Ecto neural progenitor cell (in vitro differentiated cells): ENCODE measurements at places on chromosomes 5 and 9.

DNA sequence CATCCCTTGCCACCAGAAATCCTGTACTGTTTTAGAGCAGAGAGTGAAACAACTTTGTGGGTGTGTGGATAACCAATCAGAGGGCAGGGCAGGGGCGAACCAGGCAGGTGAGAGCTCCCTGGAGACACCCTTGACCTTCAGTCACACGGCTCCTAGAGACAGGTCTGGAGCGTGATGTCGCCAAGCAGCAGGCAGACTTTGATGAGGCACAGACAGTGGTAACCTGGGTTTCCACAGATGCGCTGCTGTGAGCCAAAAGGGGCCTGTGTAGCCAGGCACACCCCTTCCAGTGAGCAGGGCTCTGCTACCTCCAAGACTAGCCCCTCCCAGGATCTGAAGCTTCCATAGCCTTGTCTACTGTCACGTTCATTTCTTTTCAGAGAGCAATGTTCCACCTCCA lies 317.8 kb upstream of the ADCY2 start:
- DNase-seq = no peak

DNA sequence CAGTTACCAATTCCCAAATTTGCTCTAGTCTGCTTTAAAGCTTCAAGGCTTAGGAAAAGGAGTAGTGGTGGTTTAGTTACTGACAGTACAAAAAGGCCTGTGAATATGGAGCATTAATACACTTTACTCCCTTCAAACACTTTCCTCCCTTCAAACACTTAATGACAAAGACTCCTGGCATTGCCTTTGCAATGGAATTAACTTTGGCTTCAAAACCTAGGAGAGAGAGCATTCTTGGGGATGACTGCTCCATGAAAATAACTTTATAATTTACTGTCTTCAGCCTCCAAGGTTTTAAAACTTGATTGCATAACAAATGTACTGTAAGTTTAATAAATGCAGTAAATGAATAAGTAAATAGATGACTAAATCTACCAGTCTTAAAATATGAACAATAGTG lies 185.6 kb downstream of the TRPM3 start:
- DNase-seq = no peak

DNA sequence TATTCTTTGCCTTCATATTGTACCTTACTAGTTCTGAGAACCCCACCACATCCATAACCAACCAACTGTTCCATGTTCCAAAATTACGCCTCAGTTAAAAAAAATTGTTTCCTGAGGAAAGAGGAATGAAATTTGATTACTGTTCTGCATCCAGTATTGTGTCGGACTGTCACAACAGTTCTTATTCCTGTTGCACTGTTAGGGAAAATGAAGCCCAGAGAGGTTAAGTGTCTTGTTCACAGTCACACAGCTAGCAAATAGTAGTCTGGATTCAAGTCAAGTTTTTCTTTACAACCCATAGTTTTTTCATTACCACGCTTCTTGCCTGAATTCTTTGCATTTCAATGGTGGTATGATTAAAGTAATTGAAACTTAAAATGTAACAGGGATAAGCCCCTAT lies 4.4 kb downstream of the FSD1L start:
- no peak for DNase-seq

DNA sequence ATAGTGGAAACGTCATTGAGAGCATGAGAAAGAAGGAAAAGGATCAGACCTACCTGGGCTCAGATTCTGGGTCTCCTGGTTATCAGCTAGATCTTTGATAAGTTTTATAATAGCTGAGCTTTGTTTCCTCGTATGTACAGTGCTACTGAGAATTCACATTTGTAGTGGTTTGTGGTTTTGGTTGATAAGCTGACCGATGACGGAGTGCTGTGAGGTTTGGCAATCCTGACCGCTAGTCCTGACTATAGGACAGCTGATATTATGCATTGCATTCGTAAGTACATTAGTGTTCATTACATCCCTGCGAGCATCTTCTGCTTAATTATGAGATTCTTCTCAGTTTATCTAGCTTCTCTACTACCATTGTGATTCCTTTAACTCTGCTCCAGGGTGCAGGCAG lies 190.7 kb upstream of the SLC27A6 start:
- DNase-seq = no peak

GRCh38 chr5:97666783-97667182 lies 483.7 kb upstream of the RIOK2 start:
- no peak for DNase-seq

DNA sequence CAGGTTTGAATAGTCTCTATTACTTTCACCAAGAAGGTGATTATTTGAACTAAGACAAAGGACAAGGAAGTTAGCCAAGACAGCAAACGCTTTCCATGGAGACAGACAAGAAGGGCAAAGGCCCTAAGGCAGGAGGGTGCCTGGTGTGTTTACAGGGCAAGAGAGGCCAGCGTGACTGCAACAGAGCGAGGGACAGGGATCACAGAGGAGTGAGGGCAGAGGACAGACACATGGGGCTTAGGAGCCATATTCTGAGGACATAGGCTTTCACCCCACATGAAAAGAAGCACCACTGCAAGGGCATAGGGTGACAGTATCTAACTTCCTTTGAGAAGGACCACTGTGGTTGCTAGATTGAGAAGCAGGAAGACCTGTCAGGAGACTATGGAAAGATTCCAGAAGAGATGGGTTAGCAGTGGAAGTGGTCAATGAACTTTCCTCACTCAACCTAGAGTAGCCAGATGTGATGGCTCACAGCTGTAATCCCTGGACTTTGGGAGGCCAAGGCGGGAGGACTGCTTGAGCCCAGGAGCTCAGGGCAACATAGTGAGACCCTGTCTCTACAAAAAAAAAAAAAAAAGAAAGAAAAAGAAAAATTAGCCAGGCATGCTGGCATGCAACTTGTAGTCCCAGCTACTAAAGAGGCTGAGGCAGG lies 5.0 kb upstream of the HAVCR1 start:
- DNase-seq = no peak

- DNase-seq = no peak
Measured at GRCh38 chr9:100066539-100066938, 32.3 kb downstream of the ERP44 start.
